ENCODE measurements at places on chromosomes 5 and 9.

GRCh38 chr5:133489632-133490031 lies 122.7 kb downstream of the FSTL4 start:
- no peak for DNase-seq

DNA sequence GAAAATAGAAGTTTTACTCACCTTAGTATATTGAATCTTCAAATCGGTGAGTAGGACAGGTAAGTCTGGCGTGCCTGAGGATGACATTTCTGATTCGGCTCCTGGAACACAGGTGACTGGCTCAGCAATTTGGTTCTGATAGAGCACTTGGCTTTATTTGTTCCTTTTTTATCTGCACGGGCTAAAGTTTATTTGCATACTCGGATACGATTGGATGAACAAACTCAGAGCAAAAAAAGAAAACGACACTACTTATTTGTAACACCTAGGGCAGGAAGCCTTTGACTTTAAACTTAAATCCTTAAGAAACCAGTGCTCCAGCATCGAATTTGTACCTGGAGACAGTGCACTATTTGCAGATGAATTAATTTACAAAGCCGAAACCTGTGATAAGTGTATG lies at the start of gene ALDH1A1:
TSS of gene ALDH1A1 (minus strand) at position 140 of the 400 bp plus-strand sequence. CDS start at position 87, 53 bp downstream.
- no peak for DNase-seq

- DNase-seq: no peak
Observed at GRCh38 chr5:14667770-14668169, 3.3 kb downstream of the OTULIN start.

- no peak for DNase-seq
Observed at GRCh38 chr5:146425023-146425422, 22.1 kb upstream of the TCERG1 start.

DNA sequence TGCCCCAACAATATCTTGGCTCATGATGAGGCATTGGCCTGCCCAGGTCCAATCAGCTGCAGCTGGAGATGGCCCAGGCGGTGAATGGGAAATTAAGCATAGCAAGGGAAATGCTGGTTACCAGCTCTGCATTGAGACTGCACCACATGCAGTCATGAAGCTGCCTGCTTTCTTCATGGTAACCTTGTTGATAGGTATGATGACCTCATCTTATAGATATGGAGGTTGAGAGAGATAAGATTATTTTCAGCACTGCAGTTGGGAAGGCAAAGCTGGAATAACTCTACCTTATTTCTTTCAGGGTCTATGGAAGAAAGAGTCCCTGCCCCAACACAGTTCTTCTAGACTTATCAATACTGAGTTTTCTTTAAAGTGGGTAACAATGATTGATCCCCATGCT lies 180.1 kb downstream of the ICE1 start:
- DNase-seq: no peak

- no peak for DNase-seq
Observed at GRCh38 chr5:103464835-103465484, 97.6 kb downstream of the NUDT12 start.

DNA sequence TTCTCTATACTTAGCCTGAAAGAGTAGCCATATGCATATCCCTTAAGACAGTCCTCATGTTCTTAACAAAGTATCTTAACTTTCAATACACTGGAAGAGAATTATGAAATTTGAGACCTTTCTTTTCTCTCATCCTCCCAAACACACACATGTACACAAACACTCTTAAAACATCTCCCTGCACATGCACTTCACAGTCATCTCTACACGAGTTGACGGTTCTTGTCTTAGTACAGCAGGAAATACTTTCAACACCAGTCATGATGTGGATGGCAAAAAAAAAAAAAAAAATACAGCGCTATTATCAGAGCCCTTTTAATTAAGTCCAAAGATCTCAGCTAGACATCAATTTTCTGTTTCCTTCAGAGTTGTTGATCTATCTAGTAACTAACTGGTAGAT lies 43.6 kb upstream of the PCSK1 start:
- DNase-seq: no peak

DNA sequence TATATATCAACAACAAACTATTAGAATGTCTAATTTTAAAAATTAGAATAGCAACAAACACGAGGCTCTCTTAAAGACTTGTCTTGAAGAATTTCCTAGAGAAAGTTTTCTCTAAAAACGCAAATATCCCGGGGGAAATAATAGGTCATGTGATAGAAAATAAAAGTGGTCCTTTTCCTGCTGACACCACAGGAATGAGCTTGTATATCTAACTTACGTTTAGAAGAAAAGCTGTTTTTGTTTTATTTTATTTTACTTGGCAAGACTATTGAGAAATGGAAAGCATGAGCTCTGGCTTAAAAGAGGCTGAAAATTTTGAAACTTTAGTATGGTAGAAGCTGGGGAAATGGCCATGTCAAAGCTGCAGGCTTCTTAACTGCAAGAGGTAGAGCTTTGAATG lies 465.0 kb downstream of the AGTPBP1 start:
- no peak for DNase-seq

GRCh38 chr5:113059232-113060040 lies 82.8 kb downstream of the DCP2 start:
- no peak for DNase-seq

DNA sequence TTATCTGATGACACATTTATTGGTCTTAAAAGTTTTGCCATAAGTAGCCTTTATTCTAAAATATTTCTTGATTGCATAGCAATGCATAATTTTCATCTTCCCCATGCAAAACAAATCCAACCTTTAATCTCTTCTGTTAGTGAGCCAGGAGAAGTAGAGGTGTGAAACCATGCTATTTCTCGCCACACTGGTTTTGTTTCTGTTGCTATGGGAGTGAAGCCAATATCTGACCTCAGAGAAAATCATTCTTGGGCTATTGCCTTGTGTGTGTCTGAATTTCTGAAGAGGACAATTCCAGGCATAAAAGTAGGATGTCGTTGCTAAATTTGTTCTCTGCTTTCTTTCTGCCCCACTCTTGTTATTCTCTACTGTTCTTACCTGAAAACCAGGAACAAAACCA lies 183.6 kb downstream of the PTTG1 start:
- no peak for DNase-seq

- DNase-seq: no peak
Observed at GRCh38 chr5:64180661-64181343, 15.2 kb downstream of the RNF180 start.

GRCh38 chr9:136110082-136111061 lies 8.3 kb downstream of the TMEM250 start:
- DNase-seq: peak; percentile 28

- DNase-seq: peak; percentile 25
Observed at GRCh38 chr5:149990518-149991376, 9.7 kb downstream of the TIGD6 start.

DNA sequence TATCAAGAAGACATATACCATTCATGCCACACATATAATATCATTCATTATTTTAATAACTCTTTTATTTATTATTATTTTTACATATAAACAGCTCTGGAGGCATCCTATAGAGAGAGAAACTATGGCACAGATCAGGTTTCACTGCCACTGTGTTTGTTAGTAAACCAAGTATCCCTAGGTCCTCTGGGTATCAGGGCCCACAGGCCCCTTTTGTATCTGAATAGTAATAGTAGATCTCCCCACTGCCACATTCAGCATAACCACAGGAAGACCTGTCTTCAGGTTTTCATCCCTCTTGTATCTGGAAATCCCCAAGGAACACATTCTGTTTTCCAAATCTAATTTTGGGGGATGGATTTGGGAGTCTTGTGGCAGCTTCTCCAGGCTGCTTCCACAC lies 94.0 kb downstream of the SPATA31D1 start:
- DNase-seq: no peak

GRCh38 chr5:35856765-35857351 lies at the start of gene IL7R:
Gene IL7R, plus strand, starts transcription at chr5:35856891. Its CDS starts 87 bp downstream, at chr5:35856978.
- no peak for DNase-seq

GRCh38 chr5:43155394-43156096 lies 34.8 kb downstream of the ZNF131 start:
- DNase-seq: no peak

- no peak for DNase-seq
Observed at GRCh38 chr9:78472111-78472510, 175.2 kb downstream of the PSAT1 start.

DNA sequence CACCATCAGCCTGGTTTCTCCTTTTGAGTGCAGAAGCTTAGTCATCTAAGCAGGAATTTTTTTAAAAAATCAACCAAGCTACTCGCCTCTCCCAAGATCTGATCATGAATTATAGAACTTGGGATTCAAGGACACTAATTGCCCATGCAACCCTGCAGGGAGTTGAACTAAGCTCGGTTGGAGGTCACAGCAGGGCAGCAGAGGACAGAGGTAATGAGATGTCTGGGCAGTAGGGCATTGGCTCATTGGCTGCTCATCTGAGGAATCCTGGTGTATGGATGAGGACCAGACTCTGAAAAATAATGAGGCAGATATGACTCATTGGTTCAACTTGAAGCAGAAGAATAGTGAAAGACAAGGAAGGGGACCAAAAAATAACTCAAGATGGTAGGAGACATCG lies 111.8 kb upstream of the TLE1 start:
- DNase-seq: no peak

GRCh38 chr9:98176391-98177259 lies 15.8 kb downstream of the CORO2A start:
- no peak for DNase-seq

DNA sequence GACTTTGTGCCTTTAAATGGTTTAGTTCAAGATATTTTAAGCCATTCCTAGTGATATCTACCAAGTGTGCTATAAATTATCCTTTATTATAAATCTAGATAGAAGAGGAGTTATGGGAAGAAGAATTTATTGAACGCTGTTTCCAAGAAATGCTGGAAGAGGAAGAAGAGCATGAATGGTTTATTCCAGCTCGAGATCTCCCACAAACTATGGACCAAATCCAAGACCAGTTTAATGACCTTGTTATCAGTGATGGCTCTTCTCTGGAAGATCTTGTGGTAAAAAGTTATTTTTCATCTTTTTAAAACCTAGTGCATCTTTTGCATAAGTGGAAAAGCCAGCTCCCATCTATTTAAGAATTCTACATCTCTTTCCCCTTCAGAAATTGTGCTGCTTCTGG lies 18.6 kb downstream of the SLC23A1 start:
- no peak for DNase-seq

DNA sequence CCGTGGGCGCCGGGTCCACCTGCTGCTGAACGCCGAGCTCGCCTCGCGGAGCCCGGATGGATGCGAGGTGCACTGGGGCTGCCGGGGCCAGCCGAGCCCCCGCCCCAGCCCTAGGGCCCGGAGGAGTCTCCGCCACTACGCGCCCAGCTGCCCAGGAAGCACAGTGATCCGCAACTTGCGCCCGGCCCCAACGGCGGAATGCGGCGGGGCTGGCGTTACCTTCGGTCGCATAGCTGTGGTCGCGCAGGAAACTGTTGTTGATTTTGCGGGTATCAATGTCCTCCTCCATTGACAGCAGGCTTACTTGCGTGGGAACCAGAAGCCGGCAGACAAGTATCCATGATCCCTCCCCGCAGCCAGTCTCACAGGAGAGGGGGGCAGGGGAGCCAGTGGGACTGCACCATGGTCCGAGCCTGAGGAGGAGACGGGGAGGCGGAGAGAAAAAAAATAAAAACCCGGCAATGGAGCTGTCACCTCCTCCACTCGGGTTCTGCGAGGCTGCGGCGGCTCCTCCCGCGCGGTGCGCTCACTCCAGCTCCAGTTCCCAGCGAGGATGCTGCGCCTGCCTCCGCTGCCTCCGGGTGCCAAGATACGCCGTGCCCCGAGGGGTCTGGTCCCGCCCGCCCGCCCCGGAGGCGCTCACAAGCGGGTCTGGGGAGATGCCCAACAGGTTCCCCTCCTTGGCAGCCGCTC lies 628 bp downstream of the PPP2R2B start:
- DNase-seq: no peak

GRCh38 chr5:2658881-2659470 lies 92.5 kb downstream of the IRX2 start:
- no peak for DNase-seq

GRCh38 chr9:75692309-75692708 lies 198.2 kb upstream of the PCSK5 start:
- DNase-seq: no peak

DNA sequence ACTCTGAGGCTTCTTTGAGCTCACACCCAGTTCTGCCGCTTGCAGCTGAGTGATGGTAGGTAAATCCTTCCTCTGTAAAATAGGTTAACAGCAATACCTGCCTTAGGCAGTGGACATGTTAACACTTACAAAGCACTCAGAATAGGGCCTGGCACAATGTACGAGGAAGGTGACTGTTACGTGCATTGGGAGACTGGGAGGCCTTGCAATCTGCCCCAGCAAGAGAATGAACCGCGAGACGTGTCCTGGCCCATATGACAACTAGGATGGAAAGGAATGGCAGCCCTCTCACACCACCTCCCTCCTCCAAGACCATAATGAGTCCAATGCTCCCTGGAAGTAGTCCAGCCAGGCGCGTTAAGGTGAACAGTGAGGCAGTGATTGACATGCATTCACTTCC lies 23.1 kb upstream of the AKNA start:
- no peak for DNase-seq

- no peak for DNase-seq
Observed at GRCh38 chr5:96718635-96719077, 56.5 kb downstream of the CAST start.

DNA sequence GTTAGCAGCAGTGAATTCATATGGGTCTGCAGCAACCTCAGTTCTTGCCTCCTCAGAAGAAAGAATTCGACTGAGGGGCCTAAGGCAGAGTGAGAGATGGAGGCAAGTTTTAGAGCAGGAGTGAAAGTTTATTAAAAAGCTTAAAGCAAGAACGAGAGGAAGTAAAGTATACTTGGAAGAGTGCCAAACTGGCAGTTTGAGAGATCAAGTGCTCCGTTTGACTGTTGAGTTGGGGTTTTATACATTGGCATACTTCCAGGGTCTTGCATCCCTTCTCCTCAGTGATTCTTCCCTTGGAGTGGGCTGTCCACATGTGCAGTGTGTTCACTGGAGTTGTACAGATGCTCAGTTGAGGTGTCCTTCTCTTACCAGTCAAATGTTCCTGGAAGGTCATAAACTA lies 203.6 kb downstream of the SPATA31D1 start:
- DNase-seq: no peak

- no peak for DNase-seq
Observed at GRCh38 chr9:70564468-70565335, 150.2 kb upstream of the KLF9 start.

GRCh38 chr9:127132375-127132774 lies 9.9 kb upstream of the ANGPTL2 start:
- DNase-seq: no peak

GRCh38 chr5:133496631-133497030 lies 115.7 kb downstream of the FSTL4 start:
- no peak for DNase-seq

GRCh38 chr5:176787676-176788075 lies 22.7 kb upstream of the UNC5A start:
- DNase-seq: no peak

GRCh38 chr9:77595426-77596095 lies 52.6 kb downstream of the GNA14 start:
- no peak for DNase-seq

- DNase-seq: peak; percentile 56
Observed at GRCh38 chr9:99057665-99058625, 47.0 kb upstream of the TGFBR1 start.

- DNase-seq: no peak
Observed at GRCh38 chr5:149608936-149609545, 27.7 kb downstream of the ARHGEF37 start.

DNA sequence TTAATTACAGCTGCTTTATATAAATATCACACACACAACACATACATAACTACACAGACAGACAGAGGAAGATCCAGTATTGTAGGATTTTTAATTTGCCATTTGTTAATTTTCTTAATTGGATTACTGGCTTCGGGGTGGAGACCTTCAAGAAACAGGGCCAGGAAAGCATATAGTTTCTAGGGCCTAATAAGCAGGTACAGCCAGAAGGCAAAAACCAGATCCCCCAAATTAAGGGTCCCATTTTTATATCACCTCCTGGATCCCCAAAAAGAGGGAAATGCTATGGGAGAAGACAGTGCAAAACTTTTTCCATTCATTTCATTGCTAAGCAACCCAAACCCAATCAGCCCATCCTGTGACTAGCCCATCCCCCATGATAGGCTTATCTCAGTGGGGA lies 373.3 kb upstream of the FAM174A start:
- DNase-seq: no peak
